ENCODE measurements at places on chromosomes 6 and 20.

DNA sequence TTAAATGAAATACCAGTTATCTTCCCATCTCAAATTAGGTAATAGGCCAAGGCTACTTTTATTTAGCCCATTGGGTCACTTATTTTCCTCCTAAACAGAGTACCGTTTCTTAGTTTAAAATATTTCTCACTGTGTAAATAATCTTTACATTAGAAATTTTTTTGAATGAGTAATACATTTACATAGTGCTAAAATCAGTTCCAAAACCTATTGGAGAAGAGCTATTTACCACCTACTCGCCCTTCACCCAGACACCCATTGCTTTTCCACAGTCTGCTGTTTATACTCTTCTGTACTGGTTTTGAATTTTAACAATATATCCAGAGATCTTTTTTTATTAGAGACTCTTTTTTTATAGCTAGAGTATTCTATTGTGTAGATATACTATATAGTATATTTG, 36.9 kb downstream of the MCM8 start:
- no peak for DNase-seq

DNA sequence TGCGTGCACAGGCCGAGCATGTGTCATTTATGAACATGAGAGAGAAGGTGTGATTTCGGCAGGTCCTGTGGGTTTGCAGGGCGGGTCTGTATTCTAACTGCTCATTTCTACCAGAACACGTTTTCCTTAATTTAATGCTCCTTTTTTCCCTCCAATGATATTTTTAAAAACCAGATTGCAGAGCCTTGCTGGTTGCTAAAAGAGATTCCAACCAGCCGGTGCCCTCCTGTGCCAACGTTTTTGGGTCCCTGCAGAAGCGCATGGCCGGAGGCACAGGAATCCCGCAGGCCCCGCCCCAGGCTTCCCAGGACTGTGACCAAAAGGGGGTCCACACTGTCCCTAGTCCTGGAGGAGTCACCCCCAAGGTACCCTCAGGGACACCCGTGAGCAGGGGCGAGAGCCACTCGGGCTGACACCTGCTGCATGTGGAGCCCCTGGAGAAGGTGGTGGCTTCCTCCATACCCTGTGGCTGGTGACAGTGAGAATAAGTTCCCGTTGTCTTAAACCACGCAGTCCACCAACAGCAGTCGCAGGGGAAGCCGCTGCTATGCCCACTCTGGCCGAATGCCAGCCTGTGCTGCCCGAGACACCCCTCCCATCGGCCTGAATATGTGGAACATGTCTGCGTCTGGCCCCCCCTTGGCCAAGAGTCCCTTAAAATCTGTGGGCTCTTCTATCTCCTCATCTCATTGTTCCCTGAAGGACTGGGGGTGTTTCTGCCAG, 15.7 kb upstream of the NTSR1 start:
- no peak for DNase-seq

- no peak for DNase-seq
Observed at GRCh38 chr6:106254636-106255035, 70.9 kb downstream of the ATG5 start.

DNA sequence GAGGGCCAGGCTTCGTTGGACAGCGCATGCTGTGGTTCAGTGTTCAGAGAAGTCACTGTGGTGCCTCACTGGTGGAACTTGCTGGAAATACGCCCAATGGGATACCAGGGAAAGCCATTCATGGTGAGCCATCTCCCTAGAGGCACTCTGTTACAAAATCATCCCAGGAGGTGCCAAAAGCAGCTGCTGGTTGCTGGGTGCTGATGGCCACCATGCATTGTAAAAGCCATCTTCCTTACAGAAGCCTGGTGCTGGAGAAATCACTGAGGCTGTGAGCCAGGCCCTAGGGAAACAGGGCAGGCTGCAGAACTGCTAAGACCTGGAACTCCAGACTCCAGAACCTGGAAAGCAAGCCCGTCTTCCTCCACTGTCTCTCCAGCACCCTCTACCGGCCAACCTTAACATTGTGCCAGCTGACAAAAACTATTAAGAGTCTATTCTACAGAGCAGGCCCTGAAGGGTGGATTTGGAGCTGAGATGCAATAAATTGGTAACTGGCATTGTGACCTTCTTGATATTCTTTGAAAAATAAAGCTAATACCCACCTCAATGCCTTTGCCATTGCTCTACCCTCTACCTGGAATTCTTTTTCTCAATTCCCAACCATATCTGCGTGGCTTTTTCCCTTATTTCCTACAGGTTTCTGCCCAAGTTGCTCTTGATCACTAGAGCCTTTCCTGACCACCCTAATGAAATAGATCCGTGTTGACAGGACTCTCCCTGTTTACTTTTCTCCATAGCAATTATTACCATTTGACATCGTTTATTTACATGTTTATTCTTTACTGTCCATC, 18.5 kb downstream of the SNRPB start:
- peak; percentile 83 for DNase-seq

GRCh38 chr6:138107752-138108592, 753 bp upstream of the PERP start:
- DNase-seq = peak; percentile 54

DNA sequence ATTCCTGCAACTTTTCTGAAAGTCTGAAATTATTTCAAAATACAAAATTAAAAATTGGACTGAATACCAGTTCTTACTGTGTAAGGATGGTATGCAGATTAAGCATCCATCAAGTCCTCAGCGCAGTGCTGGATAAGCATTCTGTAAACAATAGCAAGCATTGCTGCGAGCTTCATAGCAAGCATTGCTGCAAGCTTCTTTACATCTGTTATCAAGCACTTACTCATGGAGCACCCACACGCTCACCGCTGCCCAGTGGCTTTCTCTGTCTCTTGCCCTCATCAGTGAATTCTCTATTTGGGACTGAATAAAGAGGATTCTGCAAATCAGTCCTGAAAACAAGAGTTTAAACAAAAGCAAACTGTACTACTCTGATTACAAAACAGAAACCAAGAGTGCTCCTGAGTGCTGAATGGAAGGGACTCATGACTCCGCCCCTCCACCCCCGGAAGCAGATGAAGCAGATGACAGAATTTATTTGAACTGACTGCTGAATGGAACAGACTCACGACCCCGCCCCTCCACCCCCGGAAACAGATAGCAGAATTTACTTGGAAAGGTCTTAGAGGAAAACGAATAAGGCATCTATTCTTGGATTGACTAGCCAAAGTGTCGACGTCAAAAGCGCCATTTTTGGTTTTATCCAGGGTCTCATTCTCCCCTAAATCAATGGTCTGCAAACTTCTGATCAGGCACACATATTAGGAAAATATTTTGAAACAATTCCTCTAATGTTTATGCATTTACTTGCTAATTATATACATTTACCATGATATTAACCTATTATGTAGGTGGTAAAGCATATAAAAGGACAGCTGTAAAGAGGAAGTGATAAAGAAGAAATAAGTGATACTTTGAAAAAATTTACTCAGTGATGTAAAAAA, 22.1 kb upstream of the EYA2 start:
- no peak for DNase-seq
